ENCODE measurements at places on chromosomes 4 and X.

GRCh38 chr4:172979332-172979731 lies 189.3 kb upstream of the GALNT7 start:
- no peak for DNase-seq

- DNase-seq: no peak
Observed at GRCh38 chr4:122665161-122665929, 44.5 kb upstream of the IL21 start.

DNA sequence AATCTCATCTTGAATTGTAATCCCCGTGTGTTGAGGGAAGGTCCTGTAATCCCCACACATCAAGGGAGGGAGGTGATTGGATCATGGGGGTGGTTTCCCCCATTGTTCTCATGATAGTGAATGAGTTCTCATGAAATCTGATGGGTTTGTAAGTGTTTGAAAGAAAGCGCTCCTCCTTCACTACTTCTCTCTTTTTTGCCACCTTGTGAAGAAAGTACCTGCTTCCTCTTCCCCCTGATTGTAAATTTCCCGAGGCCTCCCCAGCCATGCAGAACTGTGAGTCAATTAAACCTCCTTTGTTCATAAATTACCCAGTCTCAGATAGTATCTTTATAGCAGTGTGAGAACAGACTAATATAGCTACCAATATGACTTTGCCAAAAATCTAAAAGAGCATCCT lies 41.1 kb downstream of the GBA3 start:
- DNase-seq: no peak

DNA sequence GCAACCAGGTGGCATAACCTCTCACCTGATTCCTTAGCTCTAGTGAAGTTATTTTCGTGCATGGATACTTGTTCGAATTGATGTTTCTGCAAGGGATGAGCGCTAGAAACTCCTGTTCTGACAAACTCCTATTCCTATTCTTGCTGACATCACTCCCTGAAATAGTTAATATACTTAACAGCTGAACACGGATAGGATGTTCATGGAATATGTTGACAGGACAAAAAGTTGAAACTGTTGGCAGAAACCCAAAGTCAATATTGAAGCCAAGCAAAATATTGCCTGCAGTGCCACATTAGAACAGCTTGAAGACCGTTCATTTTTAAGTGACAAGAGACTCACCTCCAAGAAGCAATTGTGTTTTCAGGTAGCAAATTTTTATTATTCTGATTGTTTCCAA lies at the start of gene KLKB1:
TSS of gene KLKB1 (plus strand) at position 287 of the 400 bp plus-strand sequence. CDS start 689 bp downstream, outside the sequence.
- no peak for DNase-seq

- DNase-seq: no peak
Observed at GRCh38 chr4:168835880-168836454, 174.1 kb downstream of the CBR4 start.

- no peak for DNase-seq
Observed at GRCh38 chr4:16817286-16817685, 81.2 kb downstream of the LDB2 start.

DNA sequence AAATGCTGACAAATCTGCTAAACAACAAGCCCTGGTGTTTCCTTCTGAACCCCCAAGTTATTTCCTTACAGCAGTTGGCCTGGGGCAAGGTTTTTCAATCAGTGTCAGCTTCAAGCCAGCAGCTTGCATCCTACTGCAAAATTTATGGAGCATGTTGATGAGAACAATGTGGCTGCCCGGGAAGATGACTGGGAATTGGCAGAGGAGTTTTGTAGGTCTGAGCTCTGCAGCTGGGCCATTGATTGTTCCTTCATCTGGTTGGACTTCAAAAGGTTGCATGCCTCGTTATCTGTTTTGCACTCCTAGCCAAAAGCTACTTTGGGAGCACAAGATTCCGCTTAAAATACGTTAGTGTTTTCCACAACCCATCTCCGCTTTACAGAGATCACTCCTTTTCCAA lies 1030.3 kb upstream of the LCORL start:
- no peak for DNase-seq

DNA sequence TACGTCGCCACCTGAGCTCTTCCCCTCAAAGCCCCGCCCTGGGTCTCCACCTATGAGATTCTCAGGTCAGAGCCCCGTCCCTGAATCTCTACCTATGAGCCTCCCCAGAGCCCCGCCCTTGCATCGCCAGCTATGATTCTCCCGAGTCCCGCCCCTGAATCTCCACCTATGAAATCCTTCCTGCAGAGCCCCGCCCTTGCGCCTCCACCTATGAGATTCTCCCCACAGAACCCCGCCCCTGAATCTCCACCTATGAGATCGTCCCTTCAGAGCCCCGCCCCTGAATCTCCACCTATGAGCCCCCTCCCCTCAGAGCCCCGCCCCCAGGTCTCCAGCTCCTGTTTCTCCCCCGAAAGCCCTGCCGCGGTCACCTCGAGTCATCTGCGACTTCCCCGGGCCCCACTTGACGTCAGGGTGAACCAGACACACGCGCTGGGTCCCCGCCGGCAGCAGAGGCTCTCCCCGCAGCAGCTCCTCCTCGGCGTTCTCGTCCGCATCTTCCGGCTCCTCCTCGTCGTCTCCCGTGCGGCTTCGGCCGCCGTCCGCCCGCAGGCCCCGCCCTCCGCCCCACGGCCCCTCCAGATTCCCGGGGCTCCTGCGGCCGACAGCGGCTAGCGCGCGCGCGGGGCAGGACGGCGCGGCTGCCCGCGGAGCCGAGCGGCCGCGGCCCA lies 393 bp downstream of the GTPBP6 start:
- peak; percentile 99 for DNase-seq

- no peak for DNase-seq
Observed at GRCh38 chr4:179624768-179625181, 2182.5 kb upstream of the AGA start.

GRCh38 chr4:14848229-14848628 lies 154.1 kb upstream of the CPEB2 start:
- no peak for DNase-seq

- no peak for DNase-seq
Observed at GRCh38 chrX:136021160-136021559, 35.9 kb downstream of the SLC9A6 start.

DNA sequence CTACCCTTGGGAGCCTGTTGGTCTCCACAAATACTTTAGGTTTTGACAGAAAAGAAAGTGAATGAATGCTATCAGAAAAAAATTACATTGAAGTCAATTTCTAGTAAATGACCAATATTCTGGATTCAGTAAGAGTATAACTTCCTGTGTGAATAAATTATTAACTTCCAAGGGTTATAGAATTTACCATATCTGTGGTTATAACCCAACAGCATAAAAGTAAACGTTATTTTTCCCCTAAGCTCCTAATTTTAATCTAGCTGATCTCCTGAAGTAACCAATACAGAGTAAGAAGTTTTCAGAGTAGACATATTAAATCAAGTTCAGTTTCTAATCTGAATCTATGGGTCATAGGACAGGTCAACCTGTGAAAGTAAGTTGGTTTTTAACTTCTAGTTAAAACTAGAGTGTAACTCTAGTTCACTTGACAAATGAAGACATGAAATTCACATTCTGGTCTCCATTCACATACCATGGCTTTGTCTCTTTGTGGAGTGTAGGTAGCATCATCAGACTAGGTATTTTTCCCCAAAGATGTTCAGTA lies 22.8 kb downstream of the DTHD1 start:
- DNase-seq: no peak

- DNase-seq: no peak
Observed at GRCh38 chr4:41430792-41431191, 107.2 kb upstream of the LIMCH1 start.

GRCh38 chrX:154378799-154379568 lies at the start of gene EMD:
EMD (plus strand) TSS chrX:154379295; CDS start chrX:154379485, 190 bp downstream.
- DNase-seq: peak; percentile 97

DNA sequence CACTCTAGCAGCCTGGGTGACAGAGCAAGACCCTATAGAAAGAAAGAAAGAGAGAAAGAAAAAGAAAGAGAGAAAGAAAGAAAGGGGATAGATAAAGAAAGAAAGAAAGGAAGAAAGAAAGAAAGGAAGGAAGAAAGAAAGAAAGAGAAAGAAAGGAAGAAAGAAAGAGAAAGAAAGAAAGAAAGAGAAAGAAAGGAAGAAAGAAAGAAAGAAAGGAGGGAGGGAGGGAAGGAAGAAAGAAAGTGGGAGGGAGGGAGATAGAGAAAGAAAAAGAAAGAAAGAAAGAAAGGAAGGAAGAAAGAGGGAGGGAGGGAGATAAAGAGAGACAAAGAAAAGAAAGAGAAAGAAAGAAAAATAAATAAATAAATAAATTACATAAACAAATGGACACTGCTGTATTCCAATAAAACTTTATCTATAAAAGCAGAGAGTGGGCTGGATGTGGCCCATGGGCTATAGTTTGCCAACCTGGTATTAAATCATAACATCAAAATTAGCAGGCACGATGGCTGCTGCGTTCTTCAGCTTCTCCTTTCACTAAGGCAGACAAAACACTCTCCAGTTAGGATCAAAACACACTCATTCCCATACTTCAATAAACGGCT lies 165.0 kb downstream of the ZNF674 start:
- no peak for DNase-seq

DNA sequence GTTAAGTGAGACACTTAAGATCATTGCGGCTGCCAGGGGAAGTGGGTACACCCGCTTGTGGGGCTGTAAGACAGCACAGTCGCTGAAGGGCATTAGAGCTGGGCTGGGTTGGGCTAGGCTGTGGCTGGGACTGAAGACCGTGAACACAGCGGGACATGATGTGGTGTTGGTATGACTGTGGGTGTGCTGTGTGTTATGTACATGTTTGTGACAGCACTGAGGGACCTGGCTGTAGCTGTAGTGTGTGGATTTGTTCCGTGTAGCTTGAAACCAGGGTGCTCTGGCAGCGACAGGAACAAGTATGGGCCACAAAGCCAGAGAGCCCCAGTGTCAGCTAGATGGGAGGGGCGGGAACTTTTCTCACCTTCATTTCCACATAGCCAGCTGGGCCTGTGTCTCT lies 82.1 kb downstream of the NHSL2 start:
- peak; percentile 63 for DNase-seq

DNA sequence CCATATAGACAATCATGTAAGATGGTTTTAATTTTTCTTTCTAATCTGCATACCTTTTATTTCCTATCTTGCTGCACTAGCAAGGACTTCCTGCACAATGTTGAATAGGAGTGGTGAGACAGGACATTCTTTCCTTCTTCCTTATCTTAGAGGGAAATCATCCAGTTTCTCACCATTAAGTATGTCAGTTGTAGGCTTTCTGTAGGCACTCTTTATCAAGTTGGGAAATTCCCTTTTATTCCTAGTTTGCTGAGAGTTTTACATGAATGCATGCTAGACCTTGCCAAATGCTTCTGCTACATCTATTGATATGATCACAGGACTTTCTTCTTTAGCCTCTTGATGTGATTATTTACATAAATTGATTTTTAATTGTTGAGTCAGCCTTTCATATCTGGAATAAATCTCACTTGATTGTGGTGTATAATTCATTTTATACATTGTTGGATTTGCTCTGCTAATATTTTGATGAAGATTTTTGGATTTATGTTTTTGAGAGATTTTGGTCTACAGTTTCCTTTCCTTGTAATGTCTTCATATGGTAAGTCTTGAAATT lies 23.8 kb downstream of the RNF175 start:
- DNase-seq: no peak

DNA sequence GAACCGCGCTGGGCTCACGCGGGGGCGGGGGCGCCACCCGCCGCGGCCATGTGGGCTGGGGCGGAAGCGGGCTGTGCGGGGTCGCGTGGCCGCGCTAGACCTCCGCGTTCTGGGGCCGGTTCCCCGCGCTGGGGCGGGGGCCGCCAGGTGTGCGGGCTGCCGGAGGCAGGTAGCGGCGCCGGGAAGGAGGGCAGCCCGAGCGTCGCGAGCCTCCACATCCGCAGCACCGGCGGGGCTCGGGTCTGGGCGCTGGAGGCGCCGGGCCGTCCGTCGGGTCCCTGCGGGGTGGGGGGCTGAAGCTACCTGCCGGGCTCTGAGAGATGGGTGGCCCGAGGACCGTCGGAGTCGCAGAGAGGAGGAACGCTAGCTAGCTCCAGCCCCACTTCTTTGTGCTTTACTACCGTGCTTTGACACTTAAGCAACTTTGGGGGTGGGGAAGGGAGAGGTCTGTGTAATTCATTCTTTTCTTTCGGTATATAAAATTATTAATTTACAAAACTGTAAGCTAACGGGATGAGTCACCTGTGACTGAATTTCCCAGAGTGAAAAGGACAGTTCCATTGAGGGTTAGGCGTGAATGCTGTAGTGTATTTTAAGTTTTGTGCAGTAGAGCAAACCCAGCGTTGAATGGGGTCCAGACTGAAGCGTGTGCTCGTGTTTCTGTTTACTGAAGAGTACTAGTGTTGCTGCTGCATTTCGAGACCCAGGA lies 689 bp downstream of the METAP1 start:
- DNase-seq: no peak

GRCh38 chr4:39046249-39046648 lies 14.0 kb upstream of the TMEM156 start:
- DNase-seq: no peak

GRCh38 chr4:173367285-173367684 lies 3.5 kb upstream of the SAP30 start:
- DNase-seq: no peak

- DNase-seq: no peak
Observed at GRCh38 chr4:140463182-140463581, 34.9 kb downstream of the MGAT4D start.

DNA sequence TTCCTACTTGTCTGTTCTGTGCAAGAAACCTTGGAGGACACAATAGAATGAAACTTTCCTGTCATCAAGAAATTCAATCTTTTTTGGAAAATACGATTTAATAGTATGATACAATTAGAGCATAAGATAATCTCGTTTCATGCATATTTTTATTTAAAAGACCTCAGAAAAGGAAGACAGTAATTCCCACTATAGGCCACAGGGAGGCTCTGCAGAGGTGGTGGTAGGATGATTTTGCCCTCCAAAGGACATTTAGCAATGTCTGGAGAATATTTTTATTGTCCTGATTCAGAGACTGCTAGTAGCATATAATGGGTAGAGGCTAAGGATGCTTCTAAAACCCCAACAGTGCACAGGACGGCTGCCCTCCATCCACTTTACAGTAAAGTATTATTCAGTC lies 68.7 kb downstream of the PAK3 start:
- no peak for DNase-seq

DNA sequence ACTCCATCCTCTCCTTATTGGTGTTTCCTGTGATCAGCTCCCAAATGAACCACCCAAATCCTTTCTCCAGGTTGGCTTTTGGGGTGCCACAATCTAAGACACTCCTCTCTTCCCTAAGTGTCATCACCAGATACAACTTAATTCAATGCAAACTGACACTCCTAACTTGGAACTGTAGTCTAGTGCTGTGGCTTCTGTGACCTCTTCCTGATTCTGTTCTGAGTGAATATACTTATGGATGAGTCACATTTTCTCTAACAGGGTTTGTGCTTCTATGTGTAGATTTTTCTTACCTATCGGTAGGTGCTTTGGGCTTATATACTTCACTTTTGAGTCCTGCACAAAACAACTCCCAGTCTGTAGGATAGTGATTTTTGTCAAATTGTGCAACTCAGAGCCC lies 141.3 kb upstream of the MAOA start:
- no peak for DNase-seq

GRCh38 chrX:9055354-9055753 lies 21.4 kb upstream of the FAM9B start:
- no peak for DNase-seq
